CD4-positive, alpha-beta T cell treated with Interleukin-6 at 100 ng/mL for 8 hours (primary cell): ENCODE measurements at places on chromosomes 1 and 21.

DNA sequence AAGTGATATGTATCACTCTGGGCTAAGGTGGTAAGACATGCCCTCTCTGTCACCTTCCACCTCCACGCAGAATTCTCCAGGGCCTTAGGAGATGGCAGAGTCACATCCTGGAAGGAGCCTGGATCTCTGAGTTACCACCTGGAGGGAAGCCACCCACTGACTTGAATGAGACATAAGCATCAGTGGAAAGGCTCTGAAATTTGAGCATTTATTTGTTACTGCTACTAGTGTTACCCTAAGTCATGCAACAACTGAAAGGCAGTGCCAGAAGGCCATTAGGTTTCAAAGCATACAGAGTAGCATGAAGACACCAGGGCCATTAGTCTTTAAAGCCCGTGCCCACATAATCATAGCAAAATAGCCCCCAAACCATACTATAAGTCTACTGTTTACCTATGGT, 230.3 kb upstream of the IRF2BP2 start:
- no peak for DNase-seq

GRCh38 chr1:17663646-17664045, 91.5 kb upstream of the ACTL8 start:
- no peak for DNase-seq

- no peak for DNase-seq
These were observed 32.4 kb downstream of the SLC9C2 start for GRCh38 chr1:173570370-173571007.

- DNase-seq: no peak
These were observed 873 bp upstream of the PI4KB start for GRCh38 chr1:151327903-151328674.

DNA sequence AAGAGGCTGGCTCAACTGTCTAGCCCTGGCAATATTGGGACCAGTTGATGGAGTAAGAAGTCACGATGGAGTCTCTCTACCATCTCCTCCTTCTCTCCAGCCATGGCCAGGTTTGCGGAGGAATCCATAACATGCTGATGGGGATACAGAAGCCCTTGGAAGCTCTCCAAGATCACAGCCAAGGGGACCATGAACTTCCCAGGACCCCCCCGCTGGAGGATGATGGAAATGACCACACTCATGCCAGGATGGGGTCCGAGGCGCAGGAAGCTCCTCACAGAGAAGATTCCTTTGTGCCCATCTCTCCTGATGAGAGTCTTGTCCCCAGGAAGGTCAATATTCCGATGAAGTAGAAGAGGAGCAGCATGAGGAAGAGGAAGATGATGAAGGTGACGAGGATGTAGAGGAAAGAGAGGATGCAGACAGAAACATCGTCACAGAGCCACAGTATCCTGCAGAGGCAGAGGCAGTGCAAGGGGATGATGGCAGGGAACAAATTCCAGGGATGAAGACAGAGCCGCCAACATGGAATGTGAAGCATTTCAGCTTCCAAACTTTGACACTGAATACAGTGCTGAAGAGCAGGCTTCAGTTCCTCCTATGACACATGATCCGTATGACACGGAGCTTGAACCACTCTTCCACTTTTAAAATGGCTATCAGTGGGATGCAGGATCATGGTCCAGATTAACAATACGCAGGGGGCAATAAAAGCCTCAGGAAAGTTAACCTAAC, 57.9 kb upstream of the EDN2 start:
- no peak for DNase-seq

- DNase-seq: no peak
These were observed 180.9 kb downstream of the PRDM16 start for GRCh38 chr1:3249631-3250501.

DNA sequence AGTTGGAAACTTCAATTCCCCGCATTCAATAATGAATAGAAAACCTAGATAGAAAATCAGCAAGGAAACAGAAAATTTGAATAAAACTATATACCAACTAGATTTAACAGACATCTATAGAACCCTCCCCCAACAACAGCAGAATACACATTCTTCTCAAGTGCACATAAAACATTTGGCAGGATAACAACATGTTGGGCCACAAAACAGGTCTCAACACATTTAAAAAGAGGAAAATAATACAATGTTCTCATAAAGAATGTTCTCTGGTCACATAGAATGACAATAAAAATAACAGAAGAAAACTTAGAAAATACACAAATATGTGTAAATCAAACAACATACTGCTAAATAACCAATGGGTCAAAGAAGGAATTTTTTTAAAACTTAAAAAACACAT, 24.9 kb downstream of the ITGB3BP start:
- no peak for DNase-seq

DNA sequence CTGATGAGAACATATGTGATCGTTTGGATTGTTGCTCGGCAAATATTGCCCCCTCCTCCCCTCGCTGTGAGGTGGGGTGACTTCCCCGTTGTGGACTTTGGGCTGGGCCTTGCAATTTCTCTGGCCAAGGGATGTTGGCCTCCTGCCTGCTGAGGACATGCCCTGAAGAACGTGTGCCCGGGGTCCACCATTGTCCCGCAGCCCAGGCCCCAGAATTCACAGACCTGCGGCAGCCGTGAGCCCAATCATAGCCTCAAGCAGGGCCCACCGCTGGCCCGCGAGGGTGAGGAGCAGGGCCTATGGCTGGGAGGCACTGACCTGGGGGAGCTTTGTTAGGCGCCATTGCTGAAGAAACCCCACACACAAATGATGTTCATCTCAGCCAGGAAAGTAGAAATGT, 58.3 kb upstream of the ACTRT2 start:
- DNase-seq: no peak

GRCh38 chr1:17661546-17662157, 93.5 kb upstream of the ACTL8 start:
- no peak for DNase-seq

DNA sequence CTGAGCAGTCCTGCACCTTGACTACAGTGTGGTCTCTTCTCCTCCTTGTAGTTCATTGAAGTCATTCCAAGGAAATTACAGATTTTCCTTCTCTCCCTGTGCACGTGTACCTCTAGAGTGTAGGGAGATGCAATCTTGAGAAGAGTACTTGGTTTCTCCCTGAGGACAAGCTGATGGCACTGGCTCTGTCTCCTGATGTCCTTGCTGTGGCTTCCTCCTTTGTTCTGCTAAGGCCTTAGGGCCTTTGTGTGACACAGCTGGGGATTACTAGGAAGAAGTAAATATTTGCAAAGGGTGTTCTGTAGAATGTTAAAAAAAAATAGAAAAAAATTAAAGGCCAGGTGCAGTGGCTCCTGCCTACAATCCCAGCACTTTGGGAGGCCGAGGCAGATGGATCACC, 66.2 kb upstream of the APOBEC4 start:
- no peak for DNase-seq

DNA sequence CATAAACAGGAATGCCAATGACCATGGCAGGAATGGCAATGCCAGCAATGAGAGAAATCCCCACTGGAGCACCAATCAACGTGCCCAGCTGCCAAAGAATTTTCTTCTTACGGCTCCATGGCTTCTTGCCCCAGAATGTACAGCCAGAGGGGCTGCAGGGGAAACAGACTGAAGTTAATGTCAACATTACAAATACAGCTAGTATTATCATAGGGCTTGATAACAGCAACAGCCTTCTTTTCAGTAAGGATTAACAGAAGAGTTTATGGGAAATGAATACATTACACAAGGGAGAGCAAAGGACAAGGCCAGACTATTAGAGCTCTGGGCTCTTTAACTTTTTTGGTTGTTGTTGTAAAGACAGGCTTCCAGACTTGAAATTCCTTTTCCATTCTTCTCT, 18.2 kb downstream of the RNF19B start:
- no peak for DNase-seq

- no peak for DNase-seq
These were observed 3.8 kb upstream of the SLC50A1 start for GRCh38 chr1:155131856-155132255.

- no peak for DNase-seq
These were observed 22.6 kb upstream of the ASAP3 start for GRCh38 chr1:23506376-23507107.

DNA sequence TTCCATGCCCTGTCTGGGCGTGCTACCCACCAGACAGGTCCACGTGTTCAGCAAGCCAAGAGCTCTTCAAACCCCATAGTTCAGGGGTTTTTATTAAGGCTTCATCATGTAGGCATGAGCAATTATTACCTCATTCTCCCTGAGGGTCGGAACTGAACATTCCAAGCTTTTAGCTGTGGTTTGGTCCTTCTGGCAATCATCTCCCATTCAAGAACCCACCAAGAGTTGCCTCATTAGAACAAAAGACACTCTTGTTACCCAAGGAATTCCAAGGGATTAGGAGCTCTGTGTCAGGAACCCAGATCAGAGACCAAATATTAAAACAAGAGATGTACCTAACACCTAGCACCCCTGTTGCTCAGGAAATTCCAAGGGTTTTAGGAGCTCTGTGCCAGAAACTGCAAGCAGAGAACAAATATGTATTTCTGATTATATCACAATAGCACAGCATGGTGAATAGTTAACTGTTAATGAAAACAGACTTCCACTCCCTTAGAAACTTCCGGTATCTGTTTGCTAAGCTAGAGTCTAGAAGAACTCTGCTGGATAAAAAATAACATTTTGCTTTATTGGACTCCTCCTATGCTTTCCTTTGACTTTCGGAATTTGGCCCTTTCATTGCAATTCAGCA, 201.2 kb upstream of the L1TD1 start:
- DNase-seq: no peak

GRCh38 chr1:6207921-6208320, 2.0 kb downstream of the RNF207 start:
- DNase-seq: no peak

DNA sequence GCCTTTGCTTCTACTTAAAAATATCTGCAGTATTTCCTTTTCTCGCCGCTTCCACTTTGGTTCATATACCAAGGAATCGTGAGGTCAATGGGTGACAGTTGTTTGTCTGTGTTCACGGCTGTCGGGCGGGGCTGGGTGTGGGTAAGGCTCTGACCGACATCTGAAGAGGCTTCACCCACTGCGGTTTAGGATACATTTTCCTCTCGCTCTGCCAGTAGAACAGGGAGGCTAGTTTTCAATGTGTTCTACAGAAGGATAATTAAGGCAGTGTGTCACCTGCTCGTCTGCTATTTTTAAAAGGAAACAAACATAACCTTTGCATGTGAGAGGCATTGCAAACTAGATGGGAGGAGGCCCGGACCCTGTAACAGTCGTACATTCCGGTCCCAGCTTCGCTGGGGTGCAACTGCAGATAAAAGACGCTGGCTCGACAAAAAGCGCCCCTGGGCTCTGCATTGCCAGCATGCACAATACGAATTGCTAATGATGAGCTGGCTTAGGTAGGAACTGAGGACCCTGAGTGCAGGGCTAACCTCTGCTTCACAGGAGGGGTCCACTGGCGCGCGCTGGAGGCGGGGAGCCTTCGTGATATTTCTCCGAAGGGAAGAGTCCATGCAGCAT, 8.5 kb upstream of the ERG start:
- no peak for DNase-seq

GRCh38 chr1:9357958-9358357, 65.3 kb downstream of the SPSB1 start:
- no peak for DNase-seq

DNA sequence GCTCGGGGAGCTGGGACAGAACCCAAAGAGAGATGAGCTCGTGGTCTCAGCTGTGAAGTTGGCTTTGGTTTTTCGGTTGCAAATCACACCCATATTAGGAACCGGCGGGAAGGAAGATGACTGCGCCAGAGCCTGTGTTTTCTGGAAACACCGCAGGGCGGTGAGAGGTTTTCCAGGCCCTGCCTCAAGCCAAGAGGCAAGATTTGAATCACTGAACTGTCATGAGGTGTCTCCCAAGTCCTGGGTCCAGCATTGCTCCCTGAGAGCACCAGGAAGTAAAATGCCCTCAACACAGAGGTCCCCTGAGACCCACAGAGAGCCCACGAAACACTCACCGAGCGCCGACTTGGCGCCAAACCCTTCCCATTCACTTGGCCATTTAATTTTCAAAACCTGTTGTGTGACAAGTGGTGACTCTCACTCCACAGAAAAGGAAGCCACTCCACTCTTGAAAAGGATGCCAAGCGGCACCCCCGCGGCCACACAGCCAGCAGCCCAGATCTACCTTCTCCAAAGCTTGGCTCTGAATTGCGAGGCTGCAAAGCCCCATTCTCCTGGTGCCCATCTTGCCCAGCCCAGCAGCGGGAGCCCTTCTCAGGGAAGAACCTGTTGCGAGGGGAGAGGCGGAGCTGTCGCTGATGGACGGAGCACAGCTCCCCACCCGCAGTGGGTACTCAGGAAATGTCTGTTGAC, 99.0 kb upstream of the RUNX3 start:
- no peak for DNase-seq

DNA sequence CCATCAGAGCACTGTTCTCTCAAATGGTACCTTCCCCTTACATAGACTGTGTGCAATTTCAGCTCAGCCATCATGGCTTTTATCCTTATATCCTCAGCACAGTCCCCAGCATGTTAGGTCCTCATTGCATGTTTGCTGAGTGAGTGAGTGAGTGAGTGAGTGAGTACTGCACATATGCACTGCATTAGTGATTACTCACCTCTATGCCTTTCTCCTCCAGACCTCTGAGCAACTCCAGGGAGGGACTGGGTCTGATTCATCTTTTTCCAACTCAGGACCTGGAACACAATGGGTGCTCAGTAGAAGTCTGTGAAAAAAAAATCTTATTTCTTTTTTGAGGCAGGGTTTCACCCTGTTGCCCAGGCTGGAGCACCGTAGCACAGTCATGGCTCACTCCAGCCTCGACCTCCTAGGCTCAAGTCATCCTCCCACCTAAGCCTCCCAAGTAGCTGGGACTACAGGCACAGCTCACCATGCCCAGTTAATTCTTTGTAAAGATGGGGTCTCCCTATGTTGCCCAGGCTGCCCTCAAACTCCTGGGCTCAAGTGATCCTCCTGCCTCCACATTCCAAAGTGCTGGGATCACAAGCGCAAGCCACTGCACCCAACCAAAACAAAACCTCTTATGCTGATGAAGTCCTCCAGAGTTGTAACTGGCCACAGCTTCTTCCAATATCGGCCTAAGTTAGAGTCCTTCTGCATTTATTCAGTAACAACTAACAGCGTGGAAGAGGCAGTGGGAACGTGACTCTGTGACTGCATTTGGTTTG, 23.7 kb downstream of the RNU5D-1 start:
- DNase-seq: no peak

GRCh38 chr1:54403405-54403804, 2.8 kb downstream of the SSBP3 start:
- DNase-seq: no peak

DNA sequence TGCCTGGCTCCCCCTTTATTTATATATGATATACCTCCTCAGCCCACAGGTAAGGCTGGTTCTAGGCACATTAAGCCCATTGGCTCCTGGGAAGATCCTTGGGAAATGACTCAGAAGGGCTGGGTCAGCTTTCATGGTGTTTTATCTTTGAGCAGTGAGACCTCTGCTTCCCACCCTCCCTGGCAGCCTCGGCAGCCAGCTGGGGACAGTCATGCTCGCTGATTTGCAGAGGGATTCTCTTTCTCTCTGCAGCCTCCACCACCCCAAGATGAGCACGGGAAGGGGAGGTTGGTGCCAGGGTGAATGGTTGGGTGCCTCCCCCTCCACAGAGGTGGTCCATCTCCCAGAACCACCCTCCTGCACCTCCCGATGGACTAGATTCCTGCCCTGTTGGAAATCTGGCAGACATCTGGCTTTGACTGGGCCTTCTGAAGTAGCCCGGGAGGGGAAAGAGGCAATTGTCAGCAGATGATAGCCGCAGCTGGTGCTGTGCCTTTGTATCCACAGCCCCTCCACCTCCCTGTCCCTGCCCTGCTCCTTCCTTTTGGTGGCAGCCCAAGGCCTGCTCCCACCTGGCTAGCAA, 24.6 kb downstream of the IER5 start:
- DNase-seq: no peak

- DNase-seq: no peak
These were observed 25.7 kb downstream of the MIA3 start for GRCh38 chr1:222643606-222643937.
